ENCODE measurements at places on chromosomes 1 and 21. TPM values are rescaled to one million over a fixed set of nuclear protein-coding genes. Genes with fewer than 3 reads are reported as not detected.
A peak's percentile ranks its signal among the peaks of the same experiment; 100 is the strongest.

Gene GPR153
- 8.6 TPM for total RNA-seq

Gene C1QB
- 296 TPM for total RNA-seq

Gene TMPRSS3
- 15.4 TPM for total RNA-seq

- H3K27me3 ChIP-seq = no peaks in the 10 kb centered on the region
- DNase-seq = peak; percentile 56
- no peak overlapping the region for H3K4me3 ChIP-seq
- no peaks in the 10 kb centered on the region for H3K4me1 ChIP-seq
Observed at GRCh38 chr1:54355931-54356679, 50.1 kb downstream of the SSBP3 start.

GRCh38 chr1:179047636-179047997 is 21.9 kb downstream of the FAM20B start:
- H3K27ac ChIP-seq = no peak overlapping the region
- H3K27me3 ChIP-seq = no peaks in the 10 kb centered on the region
- no peak overlapping the region for H3K4me3 ChIP-seq

DNA sequence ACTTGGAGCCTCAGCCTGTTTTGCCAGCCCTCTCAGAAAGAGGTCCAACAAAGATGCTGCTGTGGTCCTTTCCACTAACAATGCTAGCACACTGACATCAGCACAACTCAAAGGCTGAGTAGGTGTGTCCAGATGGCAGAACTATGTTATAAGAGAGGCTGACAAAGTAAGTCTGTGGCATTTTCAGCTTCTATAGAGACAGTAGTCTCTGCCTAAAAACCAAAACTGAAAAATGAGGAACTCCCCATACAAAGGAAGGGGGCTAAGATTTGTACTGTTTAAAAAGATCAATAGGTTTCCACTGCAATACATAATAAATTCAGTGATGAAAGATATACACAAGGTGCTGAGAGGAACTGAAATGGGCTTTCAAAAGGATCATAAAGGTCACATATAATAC is 12.3 kb downstream of the ERO1B start:
- H3K4me3 ChIP-seq = no peak overlapping the region
- no peaks in the 10 kb centered on the region for H3K27me3 ChIP-seq
- DNase-seq = no peak
- no peaks in the 10 kb centered on the region for H3K4me1 ChIP-seq

- no peak overlapping the region for H3K4me3 ChIP-seq
- H3K27ac ChIP-seq = no peak overlapping the region
- no peak for DNase-seq
- H3K4me1 ChIP-seq = no peaks in the 10 kb centered on the region
Observed at GRCh38 chr1:212232090-212232489, 53.1 kb upstream of the PPP2R5A start.

- no peak overlapping the region for H3K4me3 ChIP-seq
- no peak overlapping the region for H3K27ac ChIP-seq
Observed at GRCh38 chr1:241229216-241229615, 127.8 kb downstream of the RGS7 start.

GRCh38 chr1:163467289-163467688 is 145.5 kb downstream of the NUF2 start:
- DNase-seq = no peak
- no peak overlapping the region for H3K27ac ChIP-seq
- no peaks in the 10 kb centered on the region for H3K4me1 ChIP-seq
- H3K27me3 ChIP-seq = no peaks in the 10 kb centered on the region
- no peaks in the 10 kb centered on the region for H3K36me3 ChIP-seq

GRCh38 chr1:169348383-169349036 is 19.1 kb downstream of the NME7 start:
- H3K4me1 ChIP-seq = no peaks in the 10 kb centered on the region
- H3K27me3 ChIP-seq = no peaks in the 10 kb centered on the region
- no peak overlapping the region for H3K27ac ChIP-seq
- no peak overlapping the region for H3K4me3 ChIP-seq

- no peak for DNase-seq
- H3K27ac ChIP-seq = no peak overlapping the region
- no peaks in the 10 kb centered on the region for H3K4me1 ChIP-seq
- no peaks in the 10 kb centered on the region for H3K36me3 ChIP-seq
- H3K27me3 ChIP-seq = no peaks in the 10 kb centered on the region
- H3K4me3 ChIP-seq = no peak overlapping the region
Observed at GRCh38 chr1:60573121-60573520, 499.6 kb upstream of the C1orf87 start.

DNA sequence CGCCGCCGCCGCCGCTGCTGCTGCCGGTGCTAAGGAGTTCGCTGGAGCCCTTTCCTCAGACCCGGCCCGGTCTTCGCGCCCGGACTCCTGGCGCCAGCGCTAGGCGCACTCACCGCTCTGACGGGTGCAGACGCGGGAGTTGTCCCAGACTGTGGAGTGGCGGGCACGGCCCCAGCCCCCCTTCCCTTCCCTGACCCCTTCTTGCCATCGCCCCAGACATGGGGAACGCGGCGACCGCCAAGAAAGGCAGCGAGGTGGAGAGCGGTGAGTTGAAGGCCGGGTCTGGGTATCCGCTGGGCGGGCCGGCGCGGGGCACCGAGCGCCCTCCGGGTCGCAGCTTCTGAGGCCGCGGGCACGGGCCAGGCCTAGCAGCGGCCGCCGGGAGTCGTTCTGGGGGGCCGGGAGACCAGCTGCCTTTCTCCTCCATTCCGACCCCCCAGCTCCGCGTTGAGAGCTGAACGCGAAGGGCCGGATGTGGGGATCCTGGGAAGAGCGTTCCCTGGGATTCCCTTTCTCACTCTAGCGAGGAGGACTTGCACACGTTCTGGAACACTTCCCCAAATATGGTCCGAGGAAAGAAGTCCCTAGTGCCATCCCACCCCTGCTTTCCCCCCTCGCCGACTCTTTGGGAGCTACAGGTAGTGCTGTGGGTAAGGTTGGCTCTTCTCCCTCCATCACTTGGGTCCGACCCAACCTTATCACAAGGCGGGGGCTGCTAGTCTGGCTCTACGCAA is 65.8 kb upstream of the PRKACB start:
- H3K36me3 ChIP-seq = no peaks in the 10 kb centered on the region
- no peak for DNase-seq

- no peaks in the 10 kb centered on the region for H3K4me1 ChIP-seq
- H3K27ac ChIP-seq = no peak overlapping the region
- H3K36me3 ChIP-seq = no peaks in the 10 kb centered on the region
- no peaks in the 10 kb centered on the region for H3K27me3 ChIP-seq
- peak; percentile 67 for DNase-seq
Observed at GRCh38 chr1:74396933-74397332, 115.5 kb downstream of the LRRC53 start.
